Breast epithelium (tissue), 4 donors: ENCODE measurements at places on chromosomes 6 and 20. TPM values are rescaled to one million over a fixed set of nuclear protein-coding genes. Genes with fewer than 3 reads are reported as not detected.
A peak's percentile ranks its signal among the peaks of the same experiment; 100 is the strongest.

B3GAT2 gene
- 0.29 TPM for total RNA-seq

HLA-DRB5 gene
- 0.32 TPM for total RNA-seq

ARHGAP40 gene
- 35.9 TPM for total RNA-seq

LY6G6C gene
- not detected for total RNA-seq

CLDN20 gene
- total RNA-seq = not detected

GRCh38 chr20:24560571-24561491, 91.4 kb downstream of the SYNDIG1 start:
- no peaks in the 10 kb centered on the region for H3K36me3 ChIP-seq
- no peak overlapping the region for H3K4me3 ChIP-seq
- DNase-seq = no peak
- H3K4me1 ChIP-seq = no peaks in the 10 kb centered on the region
- H3K27ac ChIP-seq = no peak overlapping the region

- H3K4me1 ChIP-seq = no peaks in the 10 kb centered on the region
- H3K27ac ChIP-seq = no peak overlapping the region
- no peak for DNase-seq
- no peaks in the 10 kb centered on the region for H3K36me3 ChIP-seq
- H3K4me3 ChIP-seq = no peak overlapping the region
These were observed 71.1 kb downstream of the PERP start for GRCh38 chr6:138036111-138036510.

DNA sequence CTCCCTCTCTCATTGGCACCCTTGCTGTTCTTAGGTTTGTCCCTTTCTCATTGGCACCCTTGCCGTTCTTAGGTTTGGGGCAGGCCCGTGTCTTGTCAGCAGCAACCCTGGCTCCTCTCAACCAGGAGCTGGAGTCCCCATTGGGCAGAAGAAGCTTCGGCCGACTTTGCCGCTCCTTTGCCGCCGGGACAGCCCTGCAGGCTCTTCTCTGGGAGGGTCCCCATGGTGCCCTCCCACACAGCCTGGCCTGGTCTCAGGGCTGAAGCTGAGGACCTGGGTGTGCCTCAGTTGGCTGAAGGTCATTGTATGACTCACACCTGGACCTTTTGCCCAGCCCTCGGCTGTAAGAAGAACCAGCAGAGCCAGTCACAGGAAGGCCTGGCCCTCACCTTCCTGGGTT, 59.6 kb downstream of the PPP1R14C start:
- no peaks in the 10 kb centered on the region for H3K4me1 ChIP-seq
- H3K4me3 ChIP-seq = no peak overlapping the region
- no peaks in the 10 kb centered on the region for H3K27me3 ChIP-seq
- H3K36me3 ChIP-seq = no peaks in the 10 kb centered on the region
- no peak for DNase-seq

- no peak overlapping the region for H3K4me3 ChIP-seq
- peak; percentile 50 for DNase-seq
- H3K27ac ChIP-seq = peak overlapping the region; percentile 2
- H3K36me3 ChIP-seq = no peaks in the 10 kb centered on the region
- peaks cover 17% of the 10 kb centered on the region for H3K27me3 ChIP-seq
These were observed 265.5 kb downstream of the DLL1 start for GRCh38 chr6:170025341-170025911.
